ENCODE measurements at places on chromosomes 3 and 15.

DNA sequence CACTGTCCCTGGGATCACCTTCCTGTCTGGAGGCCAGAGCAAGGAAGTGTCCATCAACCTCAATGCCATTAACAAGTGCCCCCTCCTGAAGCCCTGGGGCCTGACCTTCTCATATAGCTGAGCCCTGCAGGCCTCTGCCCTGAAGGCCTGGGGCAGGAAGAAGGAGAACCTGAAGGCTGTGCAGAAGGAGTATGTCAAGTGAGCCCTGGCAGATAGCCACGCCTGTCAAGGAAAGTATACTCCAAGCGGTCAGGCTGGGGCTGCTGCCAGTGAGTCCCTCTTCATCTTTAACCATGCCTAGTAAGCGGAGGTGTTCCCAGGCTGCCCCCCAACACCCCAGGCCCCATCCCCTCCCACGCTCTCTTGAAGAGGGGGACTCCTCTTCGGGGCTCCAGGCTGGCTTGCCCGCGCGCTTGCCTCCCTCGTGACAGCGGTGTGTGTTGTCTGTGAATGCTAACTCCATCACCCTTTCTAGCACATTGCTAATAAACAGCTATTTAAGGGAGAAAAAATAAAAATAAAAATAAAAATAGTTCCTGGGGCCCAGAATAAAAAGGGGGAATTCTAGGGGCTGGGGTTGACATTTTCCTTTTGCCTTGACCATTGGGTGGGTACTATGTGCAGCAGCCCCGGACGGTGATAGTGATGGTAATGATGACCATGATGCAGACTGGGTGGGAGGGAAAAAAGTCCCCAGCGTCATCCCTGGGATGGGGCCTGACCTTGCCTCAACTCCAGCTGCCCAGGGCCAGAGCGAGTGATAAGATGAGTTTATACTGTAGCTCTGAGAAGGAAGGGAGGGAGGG lies 3.3 kb upstream of the ALAS1 start:
- DNase-seq: no peak

DNA sequence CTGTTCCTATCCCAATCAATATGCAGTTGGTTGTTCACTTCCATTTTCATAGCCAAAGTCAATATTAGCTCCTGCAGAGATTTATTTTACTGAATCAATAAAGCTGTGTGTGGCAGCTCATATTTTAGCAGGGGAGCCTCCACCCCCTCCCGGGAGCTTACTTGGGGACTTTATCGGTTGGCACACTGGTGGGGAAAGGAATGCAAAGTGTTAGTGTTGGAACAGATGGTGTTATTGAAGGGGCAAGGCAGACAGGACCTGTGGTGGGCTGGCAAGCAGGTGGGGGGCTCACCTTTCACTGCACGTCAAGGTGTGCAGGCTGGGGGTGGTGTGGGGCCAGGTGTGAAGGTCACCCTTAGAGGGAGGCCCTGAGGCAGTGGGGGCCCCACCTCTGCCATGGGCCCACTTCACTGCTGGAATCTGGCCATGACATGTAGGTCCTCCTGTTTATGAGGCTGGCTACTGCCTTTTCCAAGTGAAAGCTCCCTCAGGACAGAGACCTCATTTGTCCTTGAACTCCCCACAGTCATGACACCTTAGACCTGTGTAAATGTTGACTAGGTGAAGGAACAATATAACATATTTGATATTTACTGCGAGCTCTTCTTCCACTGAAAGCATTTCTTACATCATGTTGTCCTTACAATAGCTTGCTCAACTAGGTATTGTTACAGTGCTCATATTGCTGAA lies 44.0 kb upstream of the SEC22A start:
- DNase-seq: no peak

DNA sequence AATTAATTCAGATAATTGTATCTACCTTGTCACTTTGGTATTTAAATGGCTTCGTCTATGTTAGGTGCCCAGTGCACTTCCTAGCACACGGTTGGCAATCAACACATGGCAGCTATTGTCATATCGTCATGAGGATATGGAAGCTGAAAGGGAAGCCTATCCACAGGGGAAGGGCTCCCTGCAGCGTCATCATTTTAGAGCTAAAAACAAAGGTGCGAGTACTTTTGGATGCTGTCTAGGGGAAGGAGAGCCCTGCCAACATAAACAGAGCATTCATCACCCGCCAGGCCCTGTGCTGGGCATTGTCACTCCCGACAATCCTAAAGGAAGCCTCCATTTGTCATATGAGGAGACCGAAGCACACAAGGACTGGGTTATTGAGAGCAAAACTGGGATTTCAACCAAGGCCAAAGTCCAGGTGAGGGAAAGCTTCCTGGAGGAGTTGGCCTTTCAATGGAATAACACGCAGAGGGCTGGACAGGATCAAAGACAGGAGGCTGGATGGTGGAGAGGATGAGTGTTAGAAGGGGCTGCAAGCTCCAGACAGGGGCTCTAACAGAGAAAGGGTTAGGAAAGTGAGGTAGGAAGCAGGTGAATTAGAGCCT lies 8.0 kb upstream of the PARL start:
- DNase-seq: no peak

- DNase-seq: no peak
Measured at GRCh38 chr3:9386501-9387321, 10.7 kb upstream of the SETD5 start.

DNA sequence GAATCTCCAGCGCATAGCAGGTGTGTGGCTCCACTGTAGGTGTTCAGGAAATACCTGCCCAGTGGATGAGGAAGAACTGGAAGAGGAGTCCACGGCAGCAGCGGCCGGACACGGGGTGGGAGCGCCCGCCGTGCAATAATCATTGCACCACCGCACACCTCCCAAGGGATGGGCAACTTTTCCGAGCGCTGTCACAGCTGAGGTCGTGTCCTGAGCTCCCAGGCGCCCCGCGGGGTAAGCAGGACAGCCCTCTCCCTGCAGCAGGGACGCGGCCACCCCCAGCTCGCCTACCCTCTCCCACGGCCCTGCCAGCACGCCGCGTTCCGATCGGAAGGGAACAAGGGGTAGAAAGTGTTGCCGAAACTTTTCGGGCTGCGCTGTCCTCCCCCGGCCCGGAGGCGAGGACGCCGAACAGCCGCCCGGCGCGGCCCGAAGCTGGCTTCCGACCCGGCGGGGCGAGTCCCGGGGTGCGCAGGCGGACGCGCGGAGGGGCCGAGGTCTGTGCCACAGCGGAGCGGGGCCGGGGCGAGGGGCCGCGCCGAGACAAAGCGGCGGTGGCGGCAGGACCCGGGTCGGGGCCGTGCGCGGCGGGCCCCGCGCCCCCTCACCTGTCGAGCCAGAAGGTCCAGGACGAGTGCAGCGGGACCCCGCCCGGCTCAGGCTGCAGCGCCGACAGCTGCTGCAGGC lies 475 bp downstream of the EIF4E3 start:
- peak; percentile 35 for DNase-seq

DNA sequence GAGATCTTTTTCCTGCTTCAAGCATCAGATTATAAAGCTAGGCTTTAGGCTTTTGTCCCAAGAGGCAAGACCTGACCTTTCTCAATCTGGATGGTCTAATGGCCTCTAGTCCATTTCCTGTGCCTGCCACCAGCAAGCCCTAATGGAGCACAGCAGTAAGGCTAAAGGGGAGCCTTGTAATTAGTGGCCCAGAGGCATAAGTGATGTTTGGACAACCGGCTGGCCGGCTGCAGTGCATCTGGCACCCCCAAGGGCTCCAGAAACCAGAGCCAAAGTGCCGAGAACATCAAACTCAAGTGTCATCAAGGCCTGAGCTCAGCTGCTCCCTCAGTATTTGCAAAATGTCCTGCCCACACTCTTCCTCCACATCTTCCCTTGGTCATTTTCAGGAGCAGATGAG lies 31.9 kb upstream of the RTP4 start:
- DNase-seq: no peak

GRCh38 chr3:157335233-157336076 lies 101.2 kb upstream of the PTX3 start:
- no peak for DNase-seq

DNA sequence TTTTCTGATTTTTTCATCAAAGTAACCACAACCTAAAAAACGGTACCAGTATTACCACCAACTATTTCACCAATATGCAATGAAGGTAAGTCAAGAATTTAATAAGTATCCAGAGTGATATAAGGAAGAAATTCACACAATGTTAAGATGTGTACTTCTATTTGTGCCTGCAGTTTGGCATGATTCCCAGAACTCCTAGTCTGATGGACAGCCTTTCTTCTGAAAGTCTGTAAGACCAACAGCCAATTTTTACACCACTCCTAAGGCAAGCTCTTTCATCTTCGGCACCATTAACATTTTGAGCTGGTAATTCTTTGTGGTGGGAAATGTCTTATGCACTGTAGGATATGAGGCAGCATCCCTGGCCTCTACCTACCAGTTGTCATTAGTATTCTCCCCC lies 108.3 kb downstream of the VPS13C start:
- no peak for DNase-seq

DNA sequence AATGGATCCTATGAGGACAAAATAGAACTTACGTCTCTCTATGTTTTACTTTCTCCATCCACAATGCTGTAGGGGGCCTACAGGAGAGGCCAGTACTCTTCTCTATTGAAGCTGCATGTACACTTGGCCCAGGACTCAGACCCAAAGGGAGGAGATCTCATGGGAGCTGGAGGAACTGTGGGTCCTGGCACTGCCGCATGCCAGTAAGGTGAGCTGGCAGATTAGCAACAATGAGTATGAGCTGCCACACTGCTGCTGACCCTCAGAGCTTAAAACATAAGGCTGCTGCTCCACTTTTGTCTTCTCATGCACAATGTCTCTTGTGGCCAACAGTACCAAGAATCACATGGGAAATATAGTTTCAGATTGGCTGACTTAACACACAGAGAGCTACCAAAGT lies 57.8 kb upstream of the TBC1D5 start:
- DNase-seq: no peak

GRCh38 chr15:66945286-66945685 lies 120.1 kb upstream of the SMAD3 start:
- DNase-seq: no peak

GRCh38 chr3:101381809-101382208 lies 61.4 kb upstream of the IMPG2 start:
- DNase-seq: no peak

DNA sequence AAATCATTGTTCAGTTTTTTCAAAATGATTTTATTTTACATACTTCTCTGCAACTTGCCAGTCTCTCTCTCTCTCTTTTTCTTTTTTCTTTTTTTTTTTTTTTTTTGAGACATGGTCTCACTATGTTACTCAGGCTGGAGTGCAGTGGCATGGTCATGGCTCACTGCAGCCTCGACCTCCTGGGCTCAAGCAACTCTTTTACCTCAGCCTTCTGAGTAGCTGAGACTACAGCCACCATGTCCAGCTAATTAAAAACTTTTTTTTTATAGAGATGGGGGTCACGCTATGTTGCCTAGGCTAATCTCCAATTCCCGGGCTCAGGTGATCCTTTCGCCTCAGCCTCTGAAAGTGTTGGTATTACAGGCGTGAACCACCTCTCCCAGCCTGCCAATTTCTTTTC lies 12.1 kb upstream of the ARID3B start:
- DNase-seq: no peak

GRCh38 chr3:8625991-8626390 lies 18.6 kb downstream of the SSUH2 start:
- DNase-seq: no peak

GRCh38 chr3:134754768-134755559 lies 40.1 kb upstream of the EPHB1 start:
- peak; percentile 36 for DNase-seq

- DNase-seq: no peak
Measured at GRCh38 chr15:88788036-88788435, 15.2 kb upstream of the ACAN start.

GRCh38 chr3:47016934-47017435 lies 37.5 kb downstream of the NBEAL2 start:
- no peak for DNase-seq

GRCh38 chr15:67296684-67297083 lies 42.1 kb downstream of the IQCH start:
- no peak for DNase-seq
